ENCODE measurements at places on chromosomes 6 and 20. TPM values are rescaled to one million over a fixed set of nuclear protein-coding genes. Genes with fewer than 3 reads are reported as not detected.

FOXQ1 gene
- 4.4 TPM for total RNA-seq

- no peak for DNase-seq
These were observed 11.3 kb upstream of the ZNF335 start for GRCh38 chr20:45983279-45983743.

GRCh38 chr20:29740601-29740950, 1516.9 kb upstream of the DEFB115 start:
- DNase-seq = no peak

KIF25 gene
- not detected for total RNA-seq

- no peak for DNase-seq
These were observed 31.3 kb upstream of the PPP1R3G start for GRCh38 chr6:5053864-5054244.

GRCh38 chr20:50574586-50574985, 64.4 kb downstream of the PTPN1 start:
- no peak for DNase-seq

DNA sequence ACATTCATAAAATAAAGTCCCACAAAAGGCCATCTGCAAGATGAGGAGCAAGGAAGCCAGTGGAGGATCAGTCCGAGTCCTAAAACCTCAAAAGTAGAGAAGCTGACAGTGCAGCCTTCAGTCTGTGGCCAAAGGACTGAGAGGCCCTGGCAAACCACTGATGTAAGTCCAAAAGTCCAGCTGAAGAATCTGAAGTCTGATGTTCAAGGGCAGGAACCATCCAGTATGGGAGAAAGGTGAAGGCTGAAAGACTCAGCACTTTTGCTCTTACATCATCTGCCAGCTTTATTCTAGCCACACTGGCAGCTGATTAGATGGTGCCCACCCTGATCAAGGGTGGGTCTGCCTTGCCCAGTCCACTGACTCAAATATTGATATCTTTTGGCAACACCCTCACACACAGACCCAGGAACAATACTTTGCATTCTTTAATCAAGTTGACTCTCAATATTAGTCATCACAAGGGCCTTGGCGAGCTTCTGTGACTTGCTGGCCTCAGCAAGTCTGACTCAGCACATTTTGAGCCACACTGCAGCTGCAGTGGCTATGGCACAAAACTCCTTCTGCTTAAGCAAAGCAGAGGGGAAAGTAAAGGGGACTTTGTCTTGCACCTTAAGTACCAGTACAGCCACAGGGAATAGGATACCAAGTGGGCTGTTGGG, 1370.3 kb upstream of the CITED2 start:
- no peak for DNase-seq

MICB gene
- 2.9 TPM for total RNA-seq

- no peak for DNase-seq
These were observed 255.9 kb downstream of the ESR1 start for GRCh38 chr6:152063170-152063921.

GRCh38 chr20:10236540-10237533, 18.2 kb downstream of the SNAP25 start:
- no peak for DNase-seq

GSTA1 gene
- total RNA-seq = not detected

DNA sequence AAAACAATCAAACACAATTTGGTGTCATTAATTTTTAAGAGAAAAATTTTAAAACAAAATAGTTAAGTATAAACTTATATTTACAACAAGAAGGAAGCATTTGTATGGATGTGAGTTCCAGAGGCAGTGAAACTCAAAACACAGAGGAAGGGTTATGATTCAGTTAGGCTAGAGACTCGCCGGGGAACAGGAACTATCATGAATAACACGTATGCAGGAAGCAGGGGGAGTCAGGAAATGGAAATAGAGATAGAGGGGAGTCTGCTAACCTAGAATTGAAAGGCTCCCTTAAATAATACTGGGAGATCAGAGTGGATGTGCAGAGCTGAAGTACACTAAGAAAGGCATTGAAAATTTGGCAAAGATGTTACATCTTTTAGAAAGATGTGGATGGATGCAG, 14.2 kb upstream of the HLA-DRB1 start:
- no peak for DNase-seq

HEY2 gene
- total RNA-seq = 3.1 TPM

DNA sequence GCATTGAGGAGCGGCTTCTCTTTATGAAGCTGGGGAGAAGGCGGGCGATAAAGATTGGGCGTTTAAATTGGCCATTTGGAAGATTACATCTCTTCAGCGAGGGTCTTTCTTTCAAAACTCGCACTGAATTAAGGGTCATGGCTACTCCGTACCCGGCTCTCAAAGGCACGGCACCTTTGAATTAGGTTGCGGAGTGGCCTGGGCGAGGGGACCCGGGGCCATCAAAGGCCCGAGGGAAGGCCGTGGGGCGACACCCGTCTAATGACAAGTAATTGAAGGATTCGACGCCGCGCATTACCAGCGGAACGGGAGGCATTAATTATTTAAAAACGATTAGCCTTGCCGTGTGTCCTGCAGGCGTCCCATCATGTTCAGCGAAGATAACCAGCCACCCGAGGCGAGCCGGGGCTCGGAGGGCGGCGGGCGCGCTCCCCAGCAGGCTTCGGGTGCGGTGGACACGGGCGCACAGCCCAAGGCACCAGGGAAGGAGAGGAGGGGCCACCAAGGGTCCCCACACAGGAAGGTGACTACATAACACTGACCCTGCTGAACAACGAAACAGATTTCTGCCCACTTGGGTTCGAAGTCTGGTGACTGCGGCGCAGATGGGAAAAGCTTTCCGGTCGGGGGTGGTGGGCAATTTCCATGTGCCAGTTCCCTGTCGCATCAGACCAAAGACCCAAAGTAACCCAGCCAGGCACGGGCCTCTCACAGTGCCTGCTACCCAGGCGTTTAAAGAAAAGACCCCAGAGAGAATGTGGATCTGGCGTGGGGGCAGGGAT, 7.4 kb downstream of the FOXA2 start:
- DNase-seq = no peak

GTSF1L gene
- total RNA-seq = not detected

- no peak for DNase-seq
These were observed 686 bp downstream of the TMEM170B start for GRCh38 chr6:11538052-11538818.

DNA sequence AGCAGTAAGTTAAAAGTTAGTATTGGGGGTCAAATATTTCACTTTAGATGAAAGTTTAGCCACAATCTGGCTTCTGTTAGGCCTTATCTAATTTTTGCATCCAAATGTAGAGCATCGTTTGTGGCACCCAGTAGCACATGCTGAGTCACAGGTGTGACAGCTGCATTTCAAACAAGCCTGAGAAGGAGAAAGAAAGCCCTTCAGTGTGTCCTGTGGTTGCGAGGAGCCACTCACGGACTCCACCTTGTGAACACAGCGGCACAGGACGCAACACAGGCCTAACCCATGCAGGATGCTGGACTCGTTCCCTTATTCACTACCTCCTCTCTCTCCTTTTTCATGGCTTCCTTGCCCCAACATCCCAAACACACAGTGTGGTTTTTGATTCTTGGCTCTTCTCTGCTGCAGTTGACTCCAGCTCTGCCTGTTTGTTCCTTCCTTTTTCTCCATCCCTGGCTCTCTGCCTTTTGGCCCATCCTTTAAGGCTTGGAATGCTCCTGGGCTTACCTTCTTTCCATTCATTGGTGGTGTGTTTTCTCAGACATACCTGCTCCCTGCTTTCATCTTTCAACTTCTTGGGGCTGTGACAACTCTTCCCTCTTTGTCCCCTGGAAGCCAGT, 124.2 kb downstream of the SLC16A10 start:
- no peak for DNase-seq

CCM2L gene
- total RNA-seq = 6.0 TPM

DNA sequence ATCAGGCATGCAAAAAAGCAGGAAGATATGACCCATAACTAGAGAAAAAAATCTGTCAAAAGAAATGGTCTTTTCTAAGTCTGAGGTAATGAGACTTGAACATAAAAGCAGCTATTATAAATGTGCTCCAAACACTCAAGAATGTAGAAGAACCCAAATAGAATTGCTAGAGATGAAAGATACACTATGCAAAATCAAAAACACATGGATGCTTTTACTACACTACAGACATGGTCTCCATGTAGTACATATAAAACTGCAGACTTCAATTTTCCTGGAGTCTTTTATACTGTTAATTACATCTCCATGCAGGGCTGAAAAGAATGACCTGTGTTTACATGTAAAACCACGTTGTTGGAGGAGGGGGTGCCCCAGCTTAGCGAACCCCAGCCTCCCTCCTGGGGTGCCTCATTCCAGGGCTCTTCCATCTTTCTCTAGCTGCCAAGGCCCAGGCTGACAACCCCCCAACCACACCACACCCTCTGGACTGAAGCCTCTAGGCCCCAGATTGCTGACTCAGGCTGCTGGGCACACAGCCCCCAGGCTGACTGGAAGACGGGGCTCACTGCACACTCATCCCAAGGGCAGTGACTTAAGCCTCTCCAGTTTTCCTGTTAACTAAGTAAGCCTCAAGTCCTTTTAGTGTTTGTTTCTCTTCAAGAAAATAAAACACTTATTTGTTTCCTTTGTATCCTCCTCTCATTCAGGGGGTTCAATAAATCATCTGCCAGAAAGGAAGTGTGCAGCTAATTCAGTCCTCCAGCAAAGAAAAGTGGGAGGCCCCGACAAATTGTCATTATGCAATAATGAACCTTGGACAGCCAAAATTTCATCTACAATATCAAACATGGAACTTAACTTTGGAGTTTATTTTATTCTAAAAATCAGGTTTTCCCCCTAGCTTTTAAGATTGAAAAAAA, 26.0 kb upstream of the PLAGL1 start:
- DNase-seq = no peak

- DNase-seq = no peak
These were observed 20.4 kb downstream of the MTO1 start for GRCh38 chr6:73481969-73482368.

CD93 gene
- total RNA-seq = 80.7 TPM

DNA sequence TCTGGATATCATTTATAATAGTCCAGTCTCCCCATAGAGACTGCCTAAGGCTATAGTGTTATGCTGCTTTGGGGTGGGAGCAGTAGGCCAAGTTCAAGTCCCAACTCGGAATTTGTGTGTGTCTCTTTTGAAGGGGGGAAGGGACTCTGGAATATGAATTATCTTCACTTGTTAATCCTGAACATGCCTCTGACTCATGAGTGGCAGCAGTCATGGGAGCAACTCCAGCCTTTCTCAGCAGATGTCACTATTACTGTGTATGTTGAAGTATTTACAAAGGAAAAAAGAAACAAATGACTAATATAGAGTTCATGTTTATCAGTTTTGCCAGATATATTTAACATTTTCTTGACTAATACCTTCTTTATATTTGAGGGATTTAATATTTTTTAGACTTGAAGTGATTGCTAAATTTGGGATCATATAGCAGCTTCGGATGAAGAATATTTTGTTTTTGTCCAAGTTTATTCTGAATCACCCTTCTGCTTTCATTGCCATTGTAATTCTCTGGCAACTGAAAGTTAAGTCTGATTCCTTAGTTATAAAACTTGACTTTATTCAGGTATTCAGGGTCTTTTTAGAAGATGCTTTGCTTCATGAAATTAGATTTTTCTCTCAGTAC, 23.4 kb downstream of the FAM217A start:
- DNase-seq = no peak

GRCh38 chr6:33755070-33755869, 8.6 kb upstream of the IP6K3 start:
- no peak for DNase-seq

- no peak for DNase-seq
These were observed 496 bp upstream of the BEND3 start for GRCh38 chr6:107115695-107116327.

SDCBP2 gene
- 2.1 TPM for total RNA-seq

GRCh38 chr6:162999575-163000285, 272.0 kb downstream of the PACRG start:
- DNase-seq = no peak

DNA sequence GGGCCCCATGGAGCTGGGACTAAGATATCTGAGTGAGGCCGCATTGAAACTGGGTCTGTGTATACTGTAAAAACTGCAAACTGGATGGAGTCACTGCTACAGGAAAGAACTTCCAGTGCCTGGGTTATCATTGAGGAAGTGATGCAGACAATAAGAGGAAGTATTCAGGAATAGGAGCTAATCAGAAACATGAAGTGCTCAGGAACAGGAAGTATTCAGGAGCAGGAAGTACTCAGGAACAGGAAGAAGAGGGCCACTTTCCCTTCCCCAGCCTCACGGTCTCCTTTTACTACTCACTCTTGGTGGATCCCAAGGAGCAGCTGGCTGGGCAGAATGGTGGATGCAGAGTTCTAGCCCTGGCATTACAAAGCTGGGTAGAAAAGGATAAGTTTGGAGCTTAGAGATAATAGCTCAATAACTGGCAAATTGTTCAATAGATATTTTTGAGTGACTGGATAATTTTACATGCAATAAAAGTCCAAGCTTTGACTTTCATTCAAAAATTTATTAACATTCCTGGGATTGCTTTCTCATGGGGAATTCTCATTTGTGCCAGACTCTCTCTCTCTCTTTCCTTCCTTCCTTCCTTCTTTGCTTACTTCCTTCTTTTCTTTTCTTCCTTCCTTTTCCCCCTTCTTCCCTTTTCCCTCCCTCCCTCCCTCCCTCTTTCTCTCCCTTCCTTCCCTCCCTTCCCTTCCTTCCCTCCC, 82.2 kb upstream of the PAX1 start:
- DNase-seq = peak; percentile 80

PI3 gene
- total RNA-seq = not detected

SMOC2 gene
- total RNA-seq = 45.8 TPM

RIMS1 gene
- 88.6 TPM for total RNA-seq

DNA sequence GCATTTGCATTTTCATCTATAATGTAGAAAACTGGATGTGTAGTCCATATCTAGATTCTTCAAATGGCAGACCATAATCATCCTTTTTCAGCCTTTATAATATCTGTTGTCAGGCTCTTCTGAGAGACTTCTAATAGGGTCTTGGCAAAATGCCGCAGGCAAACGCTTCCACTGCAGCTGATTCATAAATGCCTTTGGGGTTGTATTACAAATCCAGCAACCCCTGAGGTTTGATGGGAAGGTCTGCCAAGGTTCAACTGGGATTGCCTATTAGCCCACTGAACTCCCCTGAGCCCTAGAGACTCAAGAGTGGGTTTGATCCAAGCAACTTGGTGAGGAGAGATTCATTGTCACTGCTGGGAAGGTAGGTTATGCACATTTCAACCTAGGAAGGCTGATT, 365.2 kb upstream of the POU3F2 start:
- DNase-seq = no peak

DNA sequence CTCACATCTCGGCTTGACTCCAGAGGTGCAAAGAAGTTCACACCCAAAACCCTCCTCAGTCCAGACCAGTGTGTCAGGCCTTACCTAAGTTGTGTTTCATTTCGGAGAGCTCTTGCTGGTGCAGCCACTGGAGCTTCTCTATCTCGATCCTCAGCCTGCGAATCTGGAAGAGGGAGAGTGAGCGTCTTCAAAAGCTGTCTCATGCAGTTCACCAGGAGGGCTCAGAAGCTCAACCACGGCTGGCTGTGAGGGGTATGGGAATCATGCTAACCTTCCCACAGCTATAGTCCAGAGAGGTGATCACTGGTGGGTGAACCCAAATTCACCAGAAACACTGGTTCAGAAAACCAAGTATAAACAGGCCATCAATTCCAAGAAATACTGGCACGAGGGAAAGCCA, 129.4 kb downstream of the ZMYND8 start:
- DNase-seq = no peak

Data from esophagus muscularis mucosa (tissue), 4 donors.